Ureter (tissue), 1 donor: ENCODE measurements at places on chromosomes 5 and 9. TPM values are rescaled to one million over a fixed set of nuclear protein-coding genes. Genes with fewer than 3 reads are reported as not detected.

GRCh38 chr5:509611-510185 lies 14.6 kb downstream of the SLC9A3 start:
- DNase-seq, result no peak

- no peak for DNase-seq
Measured at GRCh38 chr9:75616841-75617566, 273.5 kb upstream of the PCSK5 start.

DNA sequence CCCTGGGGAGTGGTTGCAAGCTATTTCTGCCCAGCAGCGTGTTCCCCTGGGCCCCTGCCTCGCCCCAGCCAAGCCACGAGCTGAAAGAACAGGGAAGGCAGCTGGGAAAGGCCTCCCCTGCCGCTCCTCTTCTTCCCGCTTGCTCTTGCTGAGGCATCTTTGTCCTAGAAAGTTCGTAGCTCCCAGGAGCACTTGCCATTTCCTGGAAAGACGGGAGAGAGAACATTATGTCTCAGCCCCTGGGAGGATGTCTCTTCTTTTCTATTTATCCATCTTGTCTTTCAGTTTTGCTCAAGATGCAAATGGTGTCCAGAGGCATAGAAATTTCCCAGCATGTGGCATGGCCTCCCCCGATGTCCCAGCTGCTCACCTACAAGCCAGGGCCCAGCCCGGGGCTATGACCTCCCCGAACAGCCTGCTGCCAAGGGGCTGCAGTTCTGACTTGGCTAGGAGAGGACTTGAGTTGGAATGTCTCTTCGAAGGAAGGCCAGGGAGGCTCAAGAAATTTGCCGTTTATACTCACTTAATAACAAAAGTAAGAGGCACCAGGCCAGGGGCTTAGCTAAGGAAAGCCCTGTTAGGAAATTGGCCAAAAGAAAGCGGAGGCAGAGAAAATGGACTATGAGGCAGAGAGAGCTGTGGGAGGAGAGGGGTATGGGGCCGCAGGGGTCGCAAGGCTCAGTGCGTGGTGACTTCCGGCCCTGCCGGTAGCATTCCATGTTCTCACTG lies 87.3 kb downstream of the LIFR start:
- DNase-seq, result no peak

- no peak for DNase-seq
Measured at GRCh38 chr5:20618340-20618739, 630.3 kb upstream of the CDH18 start.

DNA sequence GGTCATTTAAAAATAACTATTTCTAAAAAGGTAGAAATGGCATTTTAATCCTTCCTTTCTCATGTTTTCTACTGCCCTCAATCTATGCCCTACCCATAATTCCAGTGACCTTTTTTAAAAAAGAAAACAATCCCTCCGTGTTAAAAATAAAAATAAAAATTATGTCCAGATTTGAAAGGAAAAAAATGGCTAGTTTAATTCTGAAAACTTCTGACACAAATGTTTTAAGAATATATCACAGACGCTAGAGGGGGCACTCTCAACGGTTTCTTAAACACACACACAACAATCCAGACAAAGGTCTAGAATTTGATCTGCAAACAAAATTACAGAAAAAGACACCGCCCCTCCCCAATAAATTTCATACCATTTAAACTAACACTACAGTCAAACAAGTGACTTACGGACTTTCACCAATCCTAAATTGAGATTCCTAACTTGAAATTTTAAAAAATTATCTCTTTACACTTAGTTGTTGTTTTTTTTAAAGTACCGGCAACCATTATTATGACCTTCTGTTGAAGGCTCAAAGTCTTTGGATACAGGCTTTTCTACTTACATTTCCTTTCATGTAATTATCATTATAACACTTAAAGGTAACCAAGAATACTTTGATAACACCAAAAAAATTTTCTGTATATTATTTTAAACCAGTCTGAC lies 38.2 kb downstream of the CLINT1 start:
- no peak for DNase-seq

- no peak for DNase-seq
Measured at GRCh38 chr5:9512457-9512856, 33.4 kb downstream of the SEMA5A start.

GRCh38 chr5:169029037-169029436 lies 271.9 kb downstream of the SLIT3 start:
- DNase-seq, result no peak

DNA sequence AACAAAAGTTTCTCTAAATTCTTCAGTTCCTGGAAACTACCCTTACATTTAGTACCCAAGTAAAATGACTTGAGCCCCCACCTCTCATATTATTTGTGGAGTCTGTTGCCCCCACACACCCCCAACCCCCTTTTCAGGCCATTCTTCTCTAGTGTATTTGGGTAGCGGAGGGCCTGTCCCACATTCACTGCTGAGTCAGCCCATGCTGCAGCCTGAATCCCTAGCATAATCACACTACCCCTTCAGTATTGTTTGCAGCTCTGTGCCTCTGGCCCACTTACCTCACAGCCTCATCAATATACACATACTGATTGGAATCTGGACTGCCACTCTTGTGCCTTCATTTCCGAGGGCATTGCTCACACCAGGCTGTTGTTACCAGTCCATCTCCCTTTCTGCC lies 26.8 kb downstream of the RGS7BP start:
- no peak for DNase-seq

GRCh38 chr5:321230-321725 lies at the start of gene AHRR:
Gene AHRR (plus strand): TSS chr5:321714. CDS start chr5:343903, 22,189 bp downstream.
- no peak for DNase-seq

DNA sequence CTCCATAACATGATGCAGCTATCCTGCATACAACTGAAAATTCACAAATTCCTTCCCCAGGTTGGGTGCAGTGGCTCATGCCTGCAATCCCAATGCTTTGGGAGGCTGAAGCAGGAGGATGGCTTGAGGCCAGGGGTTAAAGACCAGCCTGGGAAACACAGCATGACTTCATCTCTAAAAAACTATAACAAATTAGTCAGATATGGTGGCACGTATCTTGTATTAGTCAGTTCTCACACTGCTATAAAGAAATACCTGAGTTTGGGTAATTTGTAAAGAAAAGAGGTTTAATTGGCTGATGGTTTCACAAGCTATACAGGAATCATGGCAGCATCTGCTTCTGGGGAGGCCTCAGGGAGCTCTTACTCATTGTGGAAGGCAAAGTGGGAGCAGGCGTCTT lies 56.4 kb upstream of the DAPK1 start:
- no peak for DNase-seq

DNA sequence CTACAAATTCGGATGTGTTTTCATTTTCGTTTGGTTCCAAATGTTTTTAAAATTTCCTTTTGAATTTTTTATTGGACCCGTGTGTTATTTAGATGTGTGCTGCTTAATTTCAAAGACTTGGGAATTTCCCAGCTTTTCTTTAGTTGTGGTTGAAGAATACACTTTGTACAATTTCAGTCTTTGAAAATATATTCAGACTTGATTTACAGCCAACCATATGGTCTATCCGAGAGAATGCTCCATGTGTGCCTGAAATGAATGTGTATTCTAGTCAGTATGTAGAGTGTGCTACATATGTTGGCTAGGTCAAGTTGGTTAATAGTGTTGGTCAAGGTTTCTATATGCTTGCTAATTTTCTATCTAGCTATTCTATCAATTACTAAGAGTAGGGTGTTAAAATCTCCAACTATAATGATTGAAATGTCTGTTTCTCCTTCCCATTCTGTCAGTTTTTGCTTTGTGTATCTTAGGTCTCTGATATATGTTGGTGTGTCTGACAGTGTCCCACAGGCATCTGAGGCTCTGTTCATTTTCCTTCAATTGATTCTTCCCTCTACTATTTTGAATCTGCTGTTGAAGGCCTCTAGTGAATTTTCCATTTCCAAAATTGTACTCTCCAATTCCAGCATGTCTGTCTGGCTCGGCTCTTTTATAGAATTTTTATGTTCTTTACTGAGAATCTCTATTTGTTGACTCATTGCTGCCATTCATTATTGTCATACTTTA lies 36.2 kb downstream of the RNF130 start:
- DNase-seq, result no peak

- DNase-seq, result no peak
Measured at GRCh38 chr9:91347377-91347776, 14.3 kb downstream of the AUH start.

- no peak for DNase-seq
Measured at GRCh38 chr5:10466446-10467073, 24.9 kb downstream of the ROPN1L start.

DNA sequence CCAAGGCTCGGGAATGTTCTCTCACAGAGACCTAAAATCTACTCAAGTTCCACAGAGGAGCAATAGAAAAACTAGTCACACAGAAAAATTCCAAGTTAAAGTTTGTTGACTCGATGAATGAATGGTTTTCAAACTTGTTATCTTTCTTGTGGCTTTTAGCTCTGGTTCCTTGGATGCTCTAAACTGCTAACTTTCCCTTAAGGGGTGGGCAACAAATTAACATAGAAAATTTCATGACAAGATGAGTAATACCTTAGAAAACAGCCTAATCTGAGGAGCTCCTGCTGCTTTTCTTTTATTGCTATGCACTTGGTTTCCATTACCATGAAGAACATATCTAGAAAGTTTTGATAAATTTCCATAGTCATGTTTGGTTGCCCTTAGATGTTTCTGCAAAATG lies 100.2 kb upstream of the CCDC112 start:
- no peak for DNase-seq

- no peak for DNase-seq
Measured at GRCh38 chr5:6736524-6737042, 23.4 kb downstream of the TENT4A start.

GRCh38 chr9:131366761-131367401 lies 27.0 kb upstream of the PRRC2B start:
- DNase-seq, result no peak

DNA sequence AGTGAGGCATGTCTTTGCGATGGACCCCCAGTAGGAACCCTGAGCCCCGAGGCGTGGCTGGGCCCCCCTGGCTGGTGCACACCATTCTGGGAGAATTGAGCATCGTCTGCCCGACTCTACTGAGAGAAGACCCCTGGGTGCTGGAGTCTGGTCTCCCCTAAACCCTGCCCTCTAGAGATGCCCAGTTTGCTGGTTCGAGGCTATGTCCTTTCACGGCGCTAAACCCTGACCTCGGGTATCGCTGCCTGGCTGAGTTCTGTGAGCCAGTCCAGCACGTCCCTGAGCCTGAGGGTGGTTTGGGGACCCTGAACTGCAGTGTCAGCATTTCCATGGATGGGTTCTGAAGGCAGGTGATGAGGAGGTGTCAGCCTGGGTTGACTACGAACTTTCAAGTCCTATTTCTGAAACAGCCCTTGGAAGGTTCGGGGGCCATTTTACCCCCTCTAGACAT lies 128.8 kb downstream of the RXRA start:
- no peak for DNase-seq

GRCh38 chr5:6805841-6806240 lies 92.6 kb downstream of the TENT4A start:
- DNase-seq, result no peak

GRCh38 chr5:97476852-97477534 lies 293.9 kb upstream of the RIOK2 start:
- DNase-seq, result no peak

GRCh38 chr5:45062044-45062443 lies 253.3 kb downstream of the MRPS30 start:
- no peak for DNase-seq

DNA sequence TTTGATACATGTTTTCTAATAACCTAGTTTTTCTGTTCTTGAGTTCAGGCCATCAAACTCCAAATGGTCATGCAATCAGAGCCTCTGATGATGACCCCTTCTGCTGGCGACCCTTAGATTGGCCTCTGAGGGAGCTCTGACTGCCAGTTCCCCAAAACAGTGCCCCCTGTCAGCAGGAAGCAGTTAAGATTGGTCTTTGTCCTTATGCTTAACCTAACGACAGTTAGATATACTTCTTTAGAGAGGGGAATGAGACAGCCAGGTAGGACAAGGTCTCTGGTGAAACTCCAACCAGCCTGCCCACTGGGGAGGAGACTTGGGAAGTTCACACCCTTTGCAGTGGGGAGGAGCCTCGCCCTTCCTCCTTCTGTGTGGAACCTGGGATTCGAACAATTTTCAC lies 390.4 kb upstream of the KIF2A start:
- DNase-seq, result no peak

- DNase-seq, result no peak
Measured at GRCh38 chr5:422323-423232, 20.4 kb upstream of the EXOC3 start.

GRCh38 chr9:5419987-5420386 lies 17.7 kb downstream of the PLGRKT start:
- no peak for DNase-seq

Gene RGS7BP
- 7.5 TPM for total RNA-seq

Gene ANKRD55
- total RNA-seq, result 0.34 TPM

Gene PLAC8L1
- 1.1 TPM for total RNA-seq

Gene NSG2
- total RNA-seq, result not detected

Gene SMIM33
- total RNA-seq, result not detected

Gene ST8SIA4
- total RNA-seq, result 6.5 TPM

Gene PCDHGB2
- total RNA-seq, result 4.3 TPM
